Trophoblast cell (in vitro differentiated cells and primary cell): ENCODE measurements at places on chromosomes 2 and 18.

GRCh38 chr2:155151945-155152344, 453.4 kb downstream of the KCNJ3 start:
- DNase-seq: no peak

DNA sequence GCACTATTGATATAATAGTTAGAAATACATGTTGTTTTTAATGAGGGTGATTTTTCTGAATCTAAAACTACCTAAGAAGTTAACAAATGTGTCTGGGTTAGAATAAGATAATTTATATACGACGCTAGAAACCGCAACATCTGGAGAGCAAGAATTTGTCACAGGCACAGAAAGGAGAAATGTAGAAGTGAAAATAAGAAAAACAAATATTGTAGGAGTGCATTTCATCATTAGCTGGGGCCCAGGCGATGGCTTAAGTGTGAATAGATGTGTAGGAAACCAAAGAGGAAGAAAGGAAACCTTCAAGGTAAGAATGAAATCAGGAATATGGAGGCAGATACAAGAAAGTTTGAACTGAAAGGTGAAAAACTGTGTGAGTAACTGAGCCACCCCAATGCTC, 90.3 kb downstream of the LRP2 start:
- no peak for DNase-seq

- peak; percentile 45 for DNase-seq
Observed at GRCh38 chr18:11826836-11827235, 24.4 kb upstream of the CHMP1B start.

GRCh38 chr2:37648331-37649011, 23.0 kb downstream of the CDC42EP3 start:
- DNase-seq: no peak

GRCh38 chr2:172397148-172397834, 30.1 kb upstream of the ITGA6 start:
- no peak for DNase-seq

- DNase-seq: no peak
Observed at GRCh38 chr2:225164401-225165050, 122.3 kb upstream of the DOCK10 start.

- DNase-seq: no peak
Observed at GRCh38 chr2:17979707-17980106, 101.2 kb downstream of the KCNS3 start.

GRCh38 chr2:63049970-63050333, 678 bp upstream of the OTX1 start:
- DNase-seq: no peak

- peak; percentile 45 for DNase-seq
Observed at GRCh38 chr2:9703701-9704221, 73.0 kb upstream of the YWHAQ start.

DNA sequence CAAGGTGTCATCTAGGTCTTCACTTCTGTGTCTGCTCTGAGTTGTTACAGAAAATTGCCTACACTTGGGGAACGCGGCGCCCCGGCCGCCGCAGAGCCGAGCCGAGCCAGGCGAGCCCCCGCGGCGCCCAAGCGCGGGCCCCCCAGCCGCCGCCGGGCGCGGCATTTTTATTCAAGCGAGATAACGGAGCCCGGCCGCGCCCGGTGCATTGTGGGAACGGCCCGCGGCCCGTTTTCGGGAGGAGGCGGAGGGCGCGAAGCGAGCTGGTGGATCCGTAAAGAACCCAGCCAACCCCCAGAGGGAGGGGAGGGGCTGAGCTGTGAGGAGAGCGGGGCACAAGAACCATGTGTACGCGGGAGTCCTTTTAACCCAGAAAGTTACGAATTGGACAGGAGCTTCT, 191.8 kb downstream of the FTCDNL1 start:
- DNase-seq: no peak

GRCh38 chr2:203813684-203814083, 53.9 kb upstream of the CTLA4 start:
- no peak for DNase-seq

- DNase-seq: peak; percentile 21
Observed at GRCh38 chr2:26756337-26756736, 7.7 kb upstream of the SLC35F6 start.
